Ureter (tissue), 1 donor: ENCODE measurements at places on chromosomes 3 and 15. TPM values are rescaled to one million over a fixed set of nuclear protein-coding genes. Genes with fewer than 3 reads are reported as not detected.

TNIK gene
- total RNA-seq, result 17.1 TPM

AGBL1 gene
- not detected for total RNA-seq

ADAMTS9 gene
- total RNA-seq, result 153 TPM

CMTM6 gene
- 72.5 TPM for total RNA-seq

ARNT2 gene
- total RNA-seq, result 7.2 TPM

CCK gene
- not detected for total RNA-seq

CCDC39 gene
- total RNA-seq, result not detected

SECISBP2L gene
- total RNA-seq, result 72.3 TPM

SCN5A gene
- 3.5 TPM for total RNA-seq

ANKRD34C gene
- total RNA-seq, result not detected

RASL12 gene
- 32.8 TPM for total RNA-seq

IL17RD gene
- total RNA-seq, result 5.4 TPM

GRCh38 chr15:35757765-35758164, 211.8 kb upstream of the DPH6 start:
- no peak for DNase-seq

GRCh38 chr3:11274566-11275142, 2.5 kb downstream of the ATG7 start:
- DNase-seq, result no peak

- no peak for DNase-seq
These were observed 787 bp upstream of the SLMAP start for GRCh38 chr3:57755368-57755675.

GRCh38 chr3:31610700-31611275, 78.1 kb downstream of the STT3B start:
- no peak for DNase-seq

- no peak for DNase-seq
These were observed 889.7 kb downstream of the AGBL1 start for GRCh38 chr15:86969364-86969763.

DNA sequence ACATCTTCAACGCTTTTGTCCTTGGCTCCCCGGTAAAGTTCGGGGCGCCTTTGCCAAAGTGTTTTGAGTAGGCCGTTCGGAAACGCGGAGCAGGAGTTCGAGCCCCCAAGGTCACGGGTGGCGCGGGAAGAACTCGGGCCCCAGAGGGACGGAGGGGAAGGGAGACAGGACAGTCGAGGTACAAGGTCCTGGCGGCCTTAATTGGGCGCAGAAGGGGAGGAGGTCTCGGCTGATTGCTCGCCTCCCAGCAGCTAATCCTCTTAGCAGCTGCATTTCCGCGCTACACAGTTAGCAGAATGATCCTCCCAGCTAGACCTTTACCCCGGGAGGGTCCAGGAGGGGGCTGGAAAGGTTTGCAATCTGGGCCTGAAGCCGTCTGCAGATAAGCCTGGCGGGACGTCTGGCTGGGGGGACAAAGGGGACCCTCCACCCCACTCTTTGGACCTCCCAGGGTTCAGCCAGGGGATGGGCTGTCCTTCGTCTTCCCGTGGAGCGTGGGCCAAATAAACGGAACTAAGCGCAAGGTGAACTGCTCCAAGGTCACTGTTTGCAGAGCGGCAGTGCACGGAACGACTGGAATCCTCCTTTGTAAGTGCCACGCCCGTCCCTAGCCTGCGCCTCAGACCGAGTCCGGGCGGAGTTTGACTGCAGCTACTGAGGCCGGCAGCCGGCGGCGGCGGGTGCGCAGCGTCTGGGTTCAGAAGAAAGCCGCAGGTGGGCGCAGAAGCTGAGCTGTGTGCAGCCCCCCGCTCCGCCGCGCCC, 7.2 kb downstream of the EOMES start:
- no peak for DNase-seq

GRCh38 chr15:57540211-57540610, 51.5 kb upstream of the MYZAP start:
- no peak for DNase-seq

- no peak for DNase-seq
These were observed 355.7 kb upstream of the TBL1XR1 start for GRCh38 chr3:177553012-177553411.

GRCh38 chr3:154421083-154421482, 8.9 kb downstream of the GPR149 start:
- no peak for DNase-seq

DNA sequence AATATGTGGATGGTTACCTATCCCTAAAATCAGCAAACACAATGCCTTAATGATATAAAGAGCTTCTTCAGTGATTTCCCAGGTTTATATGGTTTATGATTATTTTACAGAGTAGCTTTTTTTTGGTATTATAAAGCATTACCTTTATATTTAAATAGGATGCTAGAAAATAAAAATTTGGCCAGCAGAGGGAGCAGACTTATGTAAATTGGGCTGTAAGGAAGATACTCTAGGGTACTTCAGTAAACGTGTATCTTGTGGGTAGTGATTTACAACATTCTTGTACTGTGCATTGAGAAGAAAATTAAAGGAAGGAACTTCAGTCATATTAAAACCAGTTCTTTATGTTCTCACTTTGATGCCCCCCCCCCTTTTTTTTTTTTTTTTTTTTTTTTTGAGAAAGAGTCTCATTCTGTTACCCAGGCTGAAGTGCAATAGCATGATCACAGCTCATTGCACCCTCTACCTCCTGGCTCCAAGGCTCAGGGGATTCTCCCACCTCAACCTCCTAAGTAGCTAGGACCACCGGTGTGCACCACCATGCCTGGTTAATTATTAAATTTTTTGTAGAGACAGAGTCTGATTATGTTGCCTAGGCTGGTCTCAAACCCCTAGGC, 167.9 kb downstream of the BBX start:
- DNase-seq, result no peak

DNA sequence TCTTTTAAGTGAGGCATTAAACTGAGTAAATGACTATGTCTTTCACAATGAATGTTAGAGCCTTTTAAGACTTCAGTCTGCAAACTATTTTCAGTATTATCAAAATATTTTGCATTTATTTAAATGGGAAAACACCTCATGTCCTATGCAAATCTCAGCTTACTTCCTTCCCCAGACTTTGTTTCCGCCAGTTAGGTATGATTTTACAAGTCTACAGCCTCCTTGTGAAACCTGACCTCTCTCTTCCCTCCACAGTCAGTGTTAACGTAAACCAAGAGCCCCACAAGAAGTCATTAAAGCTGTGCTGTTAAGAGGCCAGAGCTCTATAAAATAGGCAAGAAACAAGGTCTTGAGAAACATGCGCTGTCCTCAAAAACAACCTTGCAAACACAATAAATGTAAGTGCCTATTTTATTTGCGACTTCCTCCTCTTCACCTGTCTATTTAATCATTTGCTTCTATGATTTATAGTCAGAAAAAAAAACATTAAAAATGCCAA, 48.3 kb downstream of the PRTG start:
- DNase-seq, result no peak

DNA sequence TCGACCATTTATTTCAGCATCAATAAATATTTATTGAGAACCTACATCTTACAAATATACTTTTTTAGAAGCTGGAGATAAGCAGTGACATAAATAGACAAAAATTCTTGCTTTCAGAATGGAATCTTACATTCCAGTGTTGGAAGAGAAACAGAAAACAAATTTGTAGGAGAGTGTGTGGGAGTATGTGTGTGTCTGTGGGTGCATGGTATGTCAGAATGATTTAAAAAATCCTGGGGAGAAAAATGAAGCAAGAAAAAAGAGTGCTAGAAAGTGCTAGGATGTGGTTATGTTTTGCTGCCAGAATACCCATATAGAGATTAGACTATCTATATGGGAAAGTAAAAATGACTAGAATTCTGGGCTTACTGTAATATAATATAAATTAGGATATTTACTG, 561.7 kb upstream of the SGO1 start:
- DNase-seq, result no peak

DNA sequence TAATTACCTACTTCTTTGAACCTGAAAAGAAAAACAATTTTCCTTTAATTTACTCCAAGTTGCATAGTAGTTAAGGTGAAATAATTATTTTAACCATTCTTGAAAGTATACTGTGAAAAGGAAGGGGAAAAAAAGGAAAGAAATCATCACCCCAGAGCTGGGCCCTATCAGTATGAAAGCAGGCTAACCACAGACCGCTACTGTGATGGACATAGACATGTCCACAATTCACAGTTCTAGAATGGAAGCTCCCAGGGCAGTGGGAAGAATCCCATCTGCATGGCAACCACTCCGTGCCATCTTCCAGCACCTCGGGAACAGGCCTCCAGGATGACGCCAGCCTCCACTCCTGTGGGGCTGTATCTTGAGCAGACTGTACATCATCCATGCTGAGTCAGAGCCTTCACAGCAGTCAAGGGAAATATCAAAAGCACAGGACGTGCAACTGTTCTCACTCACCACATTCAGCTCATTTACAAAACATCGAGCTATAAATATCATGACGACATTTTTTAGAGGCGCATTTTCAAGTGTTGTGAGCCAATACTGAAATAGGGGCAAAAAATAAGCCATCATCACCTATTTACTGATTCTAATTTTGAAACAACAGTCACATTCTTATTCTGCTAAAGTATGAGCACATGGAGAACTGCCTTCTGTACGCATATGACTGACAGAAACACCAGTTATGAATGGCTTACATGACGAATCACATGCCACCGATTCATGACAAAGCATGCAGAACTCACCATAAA, 119.7 kb downstream of the SNRK start:
- no peak for DNase-seq

DNA sequence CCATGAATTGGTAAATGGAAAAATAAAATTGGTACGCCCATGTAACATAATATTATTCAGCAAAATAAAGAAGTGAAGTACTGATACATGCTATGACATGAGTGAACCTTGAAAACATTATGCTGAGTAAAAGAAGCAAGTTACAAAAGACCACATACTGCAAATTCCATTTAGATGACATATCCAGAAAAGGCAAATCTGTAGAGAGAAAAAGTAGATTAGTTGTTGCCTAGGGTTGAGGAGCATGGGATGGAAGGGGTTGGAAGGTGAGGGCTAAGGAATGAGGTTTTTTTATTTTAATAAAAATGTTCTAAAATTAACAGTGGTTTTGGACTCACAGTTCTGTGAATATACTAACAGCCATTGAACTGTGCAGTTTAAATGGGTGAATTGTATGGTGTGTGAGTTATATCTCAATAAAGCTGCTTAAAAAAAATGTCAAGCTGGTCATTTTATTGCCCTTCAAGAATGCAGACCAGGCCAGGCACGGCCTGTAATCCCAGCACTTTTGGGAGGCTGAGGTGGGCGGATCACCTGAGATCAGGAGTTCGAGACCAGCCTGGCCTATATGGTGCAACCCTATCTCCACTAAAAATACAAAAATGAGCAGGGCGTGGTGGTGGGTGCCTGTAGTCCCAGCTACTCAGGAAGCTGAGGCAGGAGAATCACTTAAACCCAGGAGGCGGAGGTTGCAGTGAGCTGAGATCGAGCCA, 8.1 kb upstream of the DLG1 start:
- no peak for DNase-seq

DNA sequence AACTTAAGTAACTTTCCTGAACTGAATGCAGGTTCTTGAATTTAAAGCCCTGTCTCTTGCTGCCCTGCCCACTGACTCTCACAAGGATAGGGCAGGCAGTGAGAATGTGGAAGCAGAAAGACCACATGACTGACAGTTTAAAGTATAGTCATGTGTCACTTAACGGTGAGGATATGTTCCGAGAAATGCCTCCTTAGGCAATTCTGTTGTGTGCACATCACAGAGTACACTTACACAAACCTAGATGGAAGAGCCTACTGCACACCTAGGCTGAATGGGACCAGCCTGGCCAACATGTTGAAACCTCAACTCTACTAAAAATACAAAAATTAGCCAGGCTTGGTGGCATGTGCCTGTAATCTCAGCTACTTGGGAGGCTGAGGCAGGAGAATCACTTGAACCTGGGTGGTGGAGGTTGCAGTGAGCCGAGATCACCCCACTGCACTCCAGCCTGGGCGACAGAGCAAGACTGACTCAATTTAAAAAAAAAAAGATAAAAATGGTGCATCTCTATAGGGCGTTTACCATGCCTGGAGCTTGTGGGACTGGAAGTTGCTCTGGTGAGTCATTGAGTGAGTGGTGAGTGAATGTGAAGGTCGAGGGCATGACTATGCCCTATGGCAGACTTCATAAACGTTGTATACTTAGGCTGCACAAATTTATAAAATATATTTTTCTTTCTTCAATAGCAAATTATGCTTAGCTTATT, 18.9 kb upstream of the COPG1 start:
- DNase-seq, result no peak

DNA sequence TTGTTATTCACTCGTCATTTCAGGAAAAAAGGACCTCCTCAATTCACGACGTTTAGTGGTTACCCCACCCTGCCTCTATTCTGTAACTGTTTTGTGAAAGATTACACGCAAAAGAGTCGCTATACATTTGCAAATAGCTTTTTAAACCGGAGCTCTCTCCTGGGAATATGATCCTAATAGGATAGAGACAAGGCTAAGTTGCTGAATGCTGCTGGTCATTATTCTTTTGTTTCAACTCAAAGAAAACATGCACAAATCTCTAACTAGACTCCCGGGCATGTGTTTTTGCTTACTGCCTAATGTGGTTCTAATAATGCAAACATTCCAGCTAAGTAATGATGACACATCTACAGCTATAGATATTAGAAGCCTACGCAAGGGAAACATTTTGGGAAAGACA, 214.6 kb upstream of the MDFIC2 start:
- no peak for DNase-seq

- no peak for DNase-seq
These were observed at the start of gene GDPGP1 for GRCh38 chr15:90234096-90234988. Gene GDPGP1 (plus strand): TSS chr15:90234209. CDS start chr15:90240909, 6,700 bp downstream.

DNA sequence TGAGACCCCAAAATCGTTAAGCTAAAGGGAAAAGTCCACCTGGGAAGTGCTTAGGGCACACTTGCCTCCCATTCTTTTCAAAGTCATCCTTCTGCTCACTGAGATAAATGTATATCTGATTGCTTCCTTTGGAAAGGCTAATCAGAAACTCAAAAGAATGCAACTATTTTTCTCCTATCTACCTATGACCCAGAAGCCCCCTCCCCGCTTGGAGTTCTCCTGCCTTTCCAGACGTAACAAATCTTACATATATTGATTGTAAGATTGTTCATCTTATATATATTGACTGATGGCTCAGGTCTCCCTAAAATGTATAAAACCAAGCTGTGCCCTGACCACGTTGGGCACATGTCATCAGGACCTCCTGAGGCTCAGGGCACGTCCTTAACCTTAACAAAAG, 56.8 kb upstream of the ACAN start:
- DNase-seq, result no peak
